Suppressor macrophage (primary cell): ENCODE measurements at places on chromosomes 12 and 14.
A peak's percentile ranks its signal among the peaks of the same experiment; 100 is the strongest.

- peak; percentile 79 for DNase-seq
These were observed 3.5 kb downstream of the ACRBP start for GRCh38 chr12:6643569-6644256.

DNA sequence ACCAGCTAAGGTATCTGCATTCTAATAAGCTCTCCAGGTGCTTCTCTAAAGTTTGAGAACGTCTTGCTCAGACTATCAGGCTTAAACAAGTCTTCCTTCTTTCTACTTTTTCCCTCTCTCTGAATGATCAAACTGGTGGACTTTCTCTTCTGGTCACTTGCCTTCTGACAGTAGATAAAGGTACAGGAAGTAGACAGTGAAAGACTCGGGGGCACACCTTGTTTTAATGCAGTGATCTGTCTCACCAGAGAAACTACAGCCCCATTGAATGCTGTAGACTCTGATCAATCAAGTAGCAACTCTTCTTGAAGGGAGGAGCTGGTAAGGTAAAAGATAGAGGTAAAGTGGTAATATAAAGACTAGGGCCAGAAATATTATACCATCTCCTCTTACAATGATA is 48.1 kb upstream of the ATXN7L3B start:
- no peak for DNase-seq

- DNase-seq = no peak
These were observed 87.6 kb downstream of the SYNE2 start for GRCh38 chr14:63940387-63940786.

- DNase-seq = peak; percentile 76
These were observed 615 bp downstream of the CDKN1B start for GRCh38 chr12:12717586-12718380.

GRCh38 chr14:80926397-80927082 is 15.0 kb downstream of the CEP128 start:
- DNase-seq = no peak
